Peyer's patch (tissue), 4 donors: ENCODE measurements at places on chromosomes 13 and 19. TPM values are rescaled to one million over a fixed set of nuclear protein-coding genes. Genes with fewer than 3 reads are reported as not detected.

The SLC7A9 gene
- total RNA-seq = 501 TPM

The ZNF28 gene
- total RNA-seq = 14.0 TPM

DNA sequence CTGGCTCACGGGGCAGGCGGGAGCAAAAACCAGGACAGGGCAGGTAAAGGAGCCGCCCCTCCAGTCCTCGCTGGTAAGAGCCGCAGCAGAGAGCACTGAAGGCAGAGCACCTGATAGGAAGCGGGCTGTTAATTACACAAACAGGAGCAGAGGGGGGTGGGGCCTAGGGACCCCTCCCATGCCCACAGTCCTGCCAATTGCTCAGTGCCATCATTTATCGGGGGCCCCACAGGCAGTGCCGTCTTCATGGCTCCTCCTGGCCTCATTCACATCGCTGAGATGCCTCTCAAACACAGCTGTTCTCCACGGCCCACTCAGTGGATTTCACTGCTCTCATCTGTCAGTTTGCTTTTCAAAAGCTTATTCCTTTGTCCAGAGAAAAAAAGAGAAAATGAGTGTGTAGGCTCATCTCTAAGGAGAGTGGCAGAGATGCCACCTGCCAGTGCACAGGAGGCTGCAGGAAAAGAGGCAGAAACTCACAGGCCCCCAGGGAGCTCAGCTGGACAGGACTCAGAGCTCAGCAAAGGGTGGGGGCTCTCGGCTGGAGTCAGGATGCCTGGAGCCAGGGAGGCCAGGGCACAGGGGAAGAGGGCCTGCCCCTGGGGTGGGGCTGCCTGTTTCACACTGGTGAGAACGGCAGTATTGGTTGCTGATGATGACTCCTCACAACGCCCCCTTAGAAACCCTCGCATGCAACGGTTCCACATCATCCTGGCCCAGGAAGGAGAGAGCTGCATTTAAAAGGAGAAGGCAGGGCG lies 174.6 kb downstream of the COL4A1 start:
- no peak overlapping the region for H3K27ac ChIP-seq
- no peak for DNase-seq
- no peaks in the 10 kb centered on the region for H3K27me3 ChIP-seq
- no peaks in the 10 kb centered on the region for H3K36me3 ChIP-seq
- peaks cover 6% of the 10 kb centered on the region for H3K4me1 ChIP-seq

- H3K36me3 ChIP-seq = no peaks in the 10 kb centered on the region
- DNase-seq = no peak
Observed at GRCh38 chr13:94988654-94989053, 276.3 kb upstream of the SOX21 start.

DNA sequence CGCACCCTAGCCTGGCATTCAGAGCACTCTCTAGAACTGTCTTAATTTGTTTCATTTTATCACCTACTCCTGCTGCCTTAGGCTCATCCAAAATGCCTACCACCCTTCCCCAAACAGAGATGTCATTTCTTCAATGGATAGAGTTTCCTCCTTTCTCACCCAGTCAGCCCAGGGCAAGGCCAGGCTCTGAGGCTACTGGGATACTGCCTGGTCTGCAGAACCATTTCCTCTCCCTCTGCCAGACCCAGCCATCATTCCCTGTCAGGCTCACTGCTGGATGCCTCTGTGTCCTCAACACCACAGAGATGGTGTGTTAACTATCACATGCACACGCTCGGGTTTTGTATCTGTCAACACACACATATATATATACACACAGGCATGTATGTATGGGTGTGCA lies 47.2 kb downstream of the C13orf42 start:
- no peaks in the 10 kb centered on the region for H3K4me1 ChIP-seq
- H3K27me3 ChIP-seq = no peaks in the 10 kb centered on the region
- no peak overlapping the region for H3K4me3 ChIP-seq
- no peak for DNase-seq

- peak; percentile 76 for DNase-seq
- peaks cover 33% of the 10 kb centered on the region for H3K4me1 ChIP-seq
- H3K27ac ChIP-seq = no peak overlapping the region
Observed at GRCh38 chr19:10640361-10640760, 13.8 kb upstream of the ILF3 start.

DNA sequence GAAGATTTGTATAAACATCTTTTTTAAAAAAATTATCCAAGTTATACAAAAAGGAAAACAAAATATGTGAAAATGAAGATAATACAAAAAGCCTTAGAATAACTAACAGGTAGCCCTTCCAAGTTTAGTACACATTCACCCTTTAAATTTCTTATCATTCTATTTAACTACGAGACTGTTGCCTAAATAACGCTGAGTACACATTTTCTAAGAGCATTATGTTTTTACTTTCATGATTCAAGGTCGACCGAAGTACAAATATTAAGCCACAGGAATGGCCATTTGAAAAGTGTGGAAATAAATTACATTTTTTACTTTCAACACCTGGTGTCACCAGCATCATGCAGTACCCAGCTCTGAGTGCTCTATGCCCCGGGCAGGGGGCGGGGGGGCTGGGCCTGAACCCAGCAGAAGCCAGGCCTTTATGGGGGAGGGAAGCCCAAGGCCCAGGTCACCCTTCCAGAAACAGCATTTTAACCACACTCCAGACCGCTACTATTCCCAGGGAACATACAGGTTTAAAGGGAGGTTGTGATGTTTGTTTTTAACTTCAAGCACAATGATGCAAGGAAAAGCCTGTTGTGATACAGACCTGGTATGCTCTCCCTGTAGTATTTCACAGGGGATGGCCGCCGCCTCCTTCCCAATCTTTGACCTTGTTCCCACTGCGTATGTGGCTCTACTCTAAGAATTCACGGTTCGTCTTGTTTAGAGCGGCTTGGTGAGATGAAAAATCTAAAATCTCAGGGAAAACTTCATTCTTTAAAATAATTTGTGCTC lies 24.0 kb downstream of the GGACT start:
- DNase-seq = no peak
- H3K36me3 ChIP-seq = no peaks in the 10 kb centered on the region
- H3K4me3 ChIP-seq = no peak overlapping the region
- no peaks in the 10 kb centered on the region for H3K27me3 ChIP-seq

DNA sequence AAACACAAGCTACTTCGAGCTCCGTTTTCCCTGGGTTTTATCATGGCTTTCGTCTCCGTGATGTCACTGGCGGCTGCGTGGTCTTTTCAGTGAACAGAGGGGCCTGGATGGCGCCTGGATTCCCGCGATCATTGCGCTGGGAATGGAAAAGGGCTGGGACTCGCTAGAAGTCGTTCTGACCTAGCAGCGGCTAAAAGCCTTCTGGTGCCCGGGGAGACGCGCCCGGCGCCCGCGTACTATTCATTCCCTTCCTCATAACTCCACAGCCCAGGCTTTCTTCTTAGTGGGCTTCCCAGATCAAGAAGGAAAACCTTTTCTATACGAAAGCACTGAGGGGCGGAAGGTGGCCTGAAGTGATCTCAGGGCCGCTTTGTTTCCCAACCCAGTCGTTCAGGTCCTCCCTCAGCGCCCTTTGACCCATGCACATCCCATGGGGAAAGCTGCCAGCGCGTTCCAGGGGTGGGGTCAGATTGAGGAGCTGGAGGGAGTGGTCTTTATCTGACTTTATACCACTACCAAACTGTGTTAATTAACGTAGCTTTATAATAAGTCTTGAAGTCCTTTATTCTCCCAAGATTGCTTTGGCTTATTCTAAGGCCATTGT lies 96.6 kb downstream of the ELF1 start:
- no peak overlapping the region for H3K4me3 ChIP-seq
- peak; percentile 82 for DNase-seq
- H3K27ac ChIP-seq = peak overlapping the region; percentile 66
- peaks cover 14% of the 10 kb centered on the region for H3K4me1 ChIP-seq
- no peaks in the 10 kb centered on the region for H3K27me3 ChIP-seq
- H3K36me3 ChIP-seq = no peaks in the 10 kb centered on the region

- H3K4me1 ChIP-seq = no peaks in the 10 kb centered on the region
- no peak overlapping the region for H3K4me3 ChIP-seq
- no peaks in the 10 kb centered on the region for H3K27me3 ChIP-seq
- H3K27ac ChIP-seq = no peak overlapping the region
- no peak for DNase-seq
- H3K36me3 ChIP-seq = no peaks in the 10 kb centered on the region
Observed at GRCh38 chr13:97905517-97905916, 48.0 kb upstream of the IPO5 start.

DNA sequence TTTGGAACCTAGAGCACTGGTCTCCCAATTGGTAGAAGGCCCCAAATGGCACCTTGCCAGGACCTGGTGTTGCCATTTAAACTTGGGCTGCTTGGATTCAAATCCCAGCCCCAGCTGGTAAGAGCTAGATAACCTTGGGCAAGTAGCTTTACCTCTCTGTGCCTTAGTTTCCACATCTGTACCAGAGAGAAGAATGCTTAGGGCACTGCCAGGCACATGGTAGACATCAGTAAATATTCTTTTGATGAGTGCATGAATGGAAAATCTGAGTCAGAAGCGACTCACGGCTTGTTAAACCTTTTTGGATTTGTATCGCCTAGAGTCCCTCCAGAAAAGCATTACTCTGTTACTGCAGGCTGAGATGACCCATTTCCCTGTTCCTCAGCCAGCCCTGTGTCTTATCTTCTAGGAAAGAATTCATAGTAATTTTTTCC lies 90.9 kb downstream of the SIPA1L3 start:
- no peak overlapping the region for H3K4me3 ChIP-seq
- DNase-seq = no peak
- H3K4me1 ChIP-seq = no peaks in the 10 kb centered on the region
- H3K36me3 ChIP-seq = no peaks in the 10 kb centered on the region

- no peak for DNase-seq
- no peaks in the 10 kb centered on the region for H3K36me3 ChIP-seq
- no peak overlapping the region for H3K4me3 ChIP-seq
Observed at GRCh38 chr19:15317392-15318071, 14.8 kb downstream of the BRD4 start.
